ENCODE measurements at places on chromosomes 6 and 20.

GRCh38 chr20:45817376-45818194 lies 5.1 kb downstream of the UBE2C start:
- no peak for DNase-seq

GRCh38 chr20:40197691-40198090 lies 491.3 kb downstream of the MAFB start:
- peak; percentile 23 for DNase-seq

DNA sequence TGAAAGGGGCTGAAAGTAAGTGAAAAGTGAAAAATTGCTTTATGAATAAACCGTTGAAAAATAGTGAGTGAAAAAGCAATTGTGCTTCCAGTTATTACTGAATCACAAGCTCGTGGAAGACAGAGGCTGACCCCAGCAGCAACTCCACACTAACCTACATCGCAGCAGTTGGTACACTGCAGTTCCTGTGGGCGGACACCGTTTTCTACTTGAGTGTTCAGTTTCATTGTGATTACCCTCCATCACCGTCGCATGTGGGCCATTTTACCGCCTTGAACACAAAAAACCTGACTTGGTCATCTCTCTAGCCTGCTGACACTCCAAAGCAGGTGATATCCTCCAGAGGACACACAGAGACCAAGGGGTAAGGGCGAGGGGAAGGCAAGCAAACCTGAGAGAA lies 28.4 kb downstream of the PRDM1 start:
- no peak for DNase-seq

DNA sequence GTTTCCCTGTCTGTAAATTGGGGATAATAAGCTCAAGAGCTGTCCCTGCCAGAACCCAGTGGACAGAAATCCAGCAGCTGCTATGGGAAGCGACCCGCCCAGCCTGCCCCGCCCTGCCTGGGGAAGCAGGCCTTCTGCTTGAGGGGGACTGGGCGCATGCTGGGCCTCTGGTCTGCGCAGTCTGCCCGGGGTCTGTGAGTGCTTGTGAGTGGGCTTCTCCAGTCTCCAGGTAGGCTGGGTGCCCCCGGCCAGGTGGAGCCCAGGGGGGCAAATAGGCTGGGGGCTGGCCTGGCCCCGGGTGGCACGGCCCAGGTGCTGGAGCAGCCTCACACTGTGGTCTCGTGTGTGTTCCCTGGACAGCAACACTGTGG lies 648 bp upstream of the RBBP8NL start:
- no peak for DNase-seq

GRCh38 chr6:116074732-116075390 lies 14.2 kb upstream of the FRK start:
- DNase-seq: no peak

DNA sequence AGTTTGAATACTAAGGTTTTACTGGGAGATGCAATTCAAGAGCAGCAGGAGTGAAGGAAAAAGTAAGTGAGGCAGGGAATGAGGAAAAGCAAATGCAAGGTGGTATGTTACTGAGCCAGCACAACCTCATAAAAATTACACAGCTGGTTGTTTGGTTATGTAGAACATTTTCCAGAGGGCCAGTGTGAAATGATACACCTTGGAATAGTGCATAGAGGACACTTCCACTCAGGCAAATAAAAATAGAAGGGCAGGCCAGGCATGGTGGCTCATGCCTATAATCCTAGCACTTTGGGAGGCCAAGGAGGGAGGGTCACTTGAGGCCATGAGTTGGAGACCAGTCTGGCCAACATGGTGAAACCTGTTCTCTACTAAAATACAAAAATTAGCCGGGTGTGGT lies 43.4 kb upstream of the POPDC3 start:
- no peak for DNase-seq

DNA sequence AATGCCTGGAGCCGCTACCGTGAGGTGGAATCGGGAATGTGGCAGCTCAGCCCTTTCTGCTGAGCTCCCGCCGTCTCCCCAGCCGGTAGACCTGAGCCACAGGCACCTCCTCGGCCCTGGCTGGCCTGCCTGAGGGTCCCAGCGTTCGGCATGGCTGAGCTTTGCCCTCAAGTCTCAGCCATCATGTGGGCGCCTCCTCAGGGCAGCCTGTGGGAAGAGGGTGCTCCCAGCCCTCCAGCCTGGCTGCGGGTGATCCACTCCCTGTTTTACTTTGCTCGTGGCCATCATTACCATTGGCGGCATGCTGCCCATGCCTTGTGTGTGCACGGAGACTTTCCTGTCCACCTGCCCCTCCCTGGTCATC lies 329.7 kb downstream of the CDH4 start:
- no peak for DNase-seq

DNA sequence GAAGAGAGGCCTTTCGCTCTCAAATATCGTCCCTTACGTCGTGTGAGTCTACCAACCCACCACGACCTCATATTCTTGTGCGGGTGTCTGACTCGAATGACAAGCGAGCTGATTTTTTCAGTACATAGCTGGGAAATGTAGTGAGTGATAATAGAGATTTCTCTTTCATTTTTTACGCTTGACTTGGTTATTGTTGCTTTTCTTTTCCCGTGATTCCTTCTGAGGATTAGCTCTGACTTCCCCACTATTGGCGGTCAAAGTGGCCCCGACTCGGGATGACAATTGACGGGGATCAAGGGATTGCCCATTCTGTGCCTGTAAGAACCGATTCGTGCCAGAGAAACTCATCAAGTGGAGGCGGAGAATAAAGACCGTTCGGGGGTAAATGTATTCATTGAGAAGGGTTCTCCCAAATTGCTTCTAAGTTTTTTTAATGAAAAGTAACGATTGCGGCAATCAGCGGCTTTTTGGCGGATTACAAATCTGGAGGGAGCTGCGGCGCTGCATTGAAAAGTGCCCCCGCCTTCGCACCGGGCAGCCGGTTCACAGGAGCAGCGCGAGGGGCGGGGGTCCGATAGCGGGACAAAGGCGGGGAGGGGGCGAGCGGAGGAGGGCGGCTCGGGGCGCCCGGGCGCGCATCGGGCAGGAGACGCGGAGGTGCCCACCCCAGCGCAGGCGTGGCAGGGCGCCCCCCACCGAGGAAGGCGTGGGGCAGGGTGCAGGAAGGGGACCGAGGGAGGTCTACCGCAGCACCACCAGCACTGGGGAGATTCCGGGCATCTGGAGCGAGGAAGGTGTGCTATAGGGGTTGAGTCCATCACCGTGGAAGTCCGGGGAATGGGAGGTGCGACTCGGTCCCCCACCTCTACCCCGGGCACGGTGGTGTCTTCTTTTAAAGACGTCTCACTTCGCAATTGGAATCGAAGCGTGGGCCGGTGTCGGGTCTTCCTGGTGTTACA lies 44.5 kb upstream of the OSTM1 start:
- no peak for DNase-seq

- no peak for DNase-seq
Observed at GRCh38 chr20:45951925-45952834, 17.7 kb downstream of the PCIF1 start.

DNA sequence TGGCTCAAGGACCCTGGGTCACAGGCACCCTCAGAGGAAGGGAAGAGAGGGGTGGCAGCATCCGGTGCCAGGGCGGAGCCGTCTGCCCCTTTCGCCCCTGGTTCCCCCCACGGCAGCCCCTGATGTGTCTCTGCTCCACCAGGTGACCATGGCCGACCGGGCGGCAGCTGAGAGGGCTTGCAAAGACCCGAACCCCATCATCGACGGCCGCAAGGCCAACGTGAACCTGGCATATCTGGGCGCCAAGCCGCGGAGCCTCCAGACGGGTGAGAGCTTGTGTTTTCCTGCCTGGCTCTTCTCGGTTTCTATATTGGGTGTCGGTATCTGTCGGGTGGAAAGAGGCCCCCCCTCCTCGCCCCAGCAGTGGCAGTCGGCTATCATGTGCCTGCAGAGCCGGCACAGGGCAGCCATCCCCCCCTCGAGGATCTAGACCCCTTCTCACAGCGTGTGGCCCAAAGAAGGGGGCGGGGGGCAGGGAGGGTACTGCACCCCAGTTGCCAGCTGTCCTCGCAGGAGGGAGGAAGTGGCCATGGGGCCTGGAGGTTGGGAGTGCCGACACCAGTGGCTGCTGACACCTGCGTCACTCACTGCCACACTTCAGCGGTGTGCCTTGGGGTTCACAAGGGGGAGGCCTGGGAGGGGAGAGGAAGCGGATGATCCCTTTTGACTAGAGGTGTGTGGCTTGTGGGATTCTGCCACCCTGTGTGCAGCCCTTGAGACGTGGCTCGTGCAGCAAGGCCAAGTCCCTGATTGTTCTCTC lies 1.5 kb downstream of the RBM38 start:
- no peak for DNase-seq

DNA sequence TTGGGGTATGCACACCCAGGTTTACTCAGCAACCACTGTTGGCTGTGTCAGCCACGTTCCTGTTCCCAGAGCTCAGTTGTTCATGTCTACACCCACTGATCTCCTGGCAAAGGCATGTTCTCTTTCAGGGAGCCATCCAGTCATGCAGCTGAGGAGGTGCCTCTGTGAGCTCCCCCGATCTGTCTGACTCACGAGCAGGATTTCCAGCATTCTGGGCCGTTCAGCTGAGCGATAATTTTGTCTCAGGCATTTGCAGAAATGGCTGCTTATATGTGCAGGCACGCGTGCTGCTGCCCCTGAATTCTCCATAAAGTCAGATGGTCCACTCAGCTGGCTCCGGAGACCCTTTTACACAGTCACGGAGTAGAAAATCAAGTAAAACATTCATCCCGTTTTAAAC lies 78.4 kb upstream of the IYD start:
- no peak for DNase-seq

DNA sequence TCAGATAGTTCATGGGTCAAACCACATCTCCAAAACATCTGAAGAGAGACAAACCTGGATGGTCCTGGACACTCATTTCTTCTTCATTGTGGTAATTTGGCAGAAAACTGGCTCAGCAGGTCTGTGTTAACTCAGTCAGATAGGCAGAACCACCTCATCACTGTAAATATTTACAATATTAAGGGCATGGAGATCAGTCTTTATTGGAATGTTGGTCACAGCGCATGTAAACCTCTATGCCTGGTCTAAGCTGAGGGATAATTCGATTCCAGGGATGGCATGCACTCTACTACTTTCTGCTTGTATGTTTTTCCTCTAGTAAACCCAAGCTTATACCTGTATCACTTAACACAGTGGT lies 4.0 kb upstream of the TBC1D7 start:
- no peak for DNase-seq

DNA sequence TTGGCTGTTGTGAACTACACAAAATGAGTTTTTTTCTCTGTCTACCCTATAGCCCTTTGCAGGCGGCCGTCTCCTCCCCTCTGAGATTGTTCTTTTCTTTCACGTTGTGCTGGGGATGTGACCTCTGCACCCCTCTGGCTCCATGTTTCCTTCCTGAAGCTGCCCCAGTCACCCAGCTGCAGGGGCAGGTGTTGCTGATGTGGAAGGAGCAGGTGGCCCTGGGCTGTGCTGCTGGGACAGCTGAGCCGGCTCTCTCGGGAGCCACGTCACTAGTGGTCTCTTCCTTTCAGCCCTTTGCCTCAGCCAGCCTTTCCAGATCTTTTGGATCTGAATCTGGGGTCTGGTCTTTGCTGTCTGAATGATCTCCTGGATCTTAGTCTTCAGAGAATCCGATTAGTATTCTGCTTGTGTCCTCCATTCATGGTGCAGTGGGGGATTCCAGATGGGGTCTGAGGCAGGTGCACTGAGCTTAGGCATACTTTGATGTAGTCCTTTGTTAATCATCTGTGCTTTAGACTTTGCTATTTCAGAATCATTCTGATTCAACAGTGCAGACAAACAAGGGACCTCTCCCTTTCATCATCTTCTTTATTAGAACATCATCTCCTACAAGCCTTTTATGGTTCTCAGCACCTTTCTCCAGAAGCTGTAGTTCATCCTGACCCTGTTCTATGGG lies 31.4 kb downstream of the TMEM181 start:
- DNase-seq: no peak

GRCh38 chr6:114125576-114125975 lies 154.6 kb upstream of the HDAC2 start:
- no peak for DNase-seq

DNA sequence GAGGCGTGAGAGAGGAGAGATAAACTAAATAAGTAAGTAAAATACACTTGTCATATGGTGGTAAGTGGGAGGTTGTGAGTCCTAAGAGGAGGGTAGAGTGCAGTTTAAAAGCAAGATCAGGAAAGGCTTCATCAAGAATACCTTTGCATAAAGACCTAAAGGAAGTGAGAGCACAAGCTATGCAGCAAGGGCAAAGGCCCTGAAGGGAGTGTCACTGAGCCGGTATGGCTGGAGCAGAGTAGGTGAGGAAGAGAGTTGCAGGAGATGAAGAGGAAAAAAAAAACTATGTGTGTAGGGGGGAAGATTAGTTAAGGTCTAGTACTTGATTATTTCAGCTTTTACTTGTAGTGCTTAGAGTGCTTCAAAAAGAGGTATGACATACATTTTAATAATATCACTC lies 11.0 kb downstream of the DNAAF9 start:
- DNase-seq: no peak

DNA sequence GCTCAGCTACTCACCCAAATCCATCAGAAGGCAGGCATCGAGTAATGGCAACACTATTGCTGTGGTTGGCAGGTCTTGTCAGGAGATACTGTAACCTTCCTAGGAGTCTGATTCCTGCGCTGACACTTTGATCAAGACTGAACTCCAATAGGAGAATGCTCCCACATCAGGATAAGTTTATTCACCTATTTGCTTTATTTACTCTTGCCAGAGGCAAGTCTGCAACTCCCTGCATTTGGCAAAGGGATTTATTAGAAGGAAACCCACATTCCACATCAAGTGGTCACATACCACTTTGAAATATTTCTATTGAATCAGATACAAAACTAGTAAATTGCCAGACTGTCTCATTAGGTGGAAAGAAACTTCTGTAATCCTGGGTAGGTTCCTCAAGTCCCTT lies 43.5 kb downstream of the ZFAND3 start:
- no peak for DNase-seq

DNA sequence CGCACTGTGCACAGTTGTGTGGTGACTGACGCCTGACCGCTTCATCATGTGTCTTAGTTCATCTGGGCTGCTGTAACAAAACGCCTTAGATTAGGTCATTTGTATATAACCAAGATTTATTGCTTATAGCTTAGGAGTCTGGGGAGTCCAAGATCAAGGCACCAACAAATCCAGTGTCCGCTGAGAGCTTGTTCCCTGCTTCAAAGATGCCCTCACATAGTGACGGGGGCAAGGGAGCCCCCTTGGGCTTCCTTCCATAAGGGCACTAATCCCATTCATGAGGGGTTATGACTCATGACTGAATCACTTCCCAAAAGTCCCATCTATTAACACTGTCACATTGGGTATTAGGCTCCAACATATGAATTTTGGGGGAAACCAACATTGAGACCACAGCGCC lies 34.6 kb downstream of the CYP24A1 start:
- no peak for DNase-seq

Data from left renal cortex interstitium (tissue), 4 donors.